ENCODE measurements at places on chromosomes 16 and 17.

DNA sequence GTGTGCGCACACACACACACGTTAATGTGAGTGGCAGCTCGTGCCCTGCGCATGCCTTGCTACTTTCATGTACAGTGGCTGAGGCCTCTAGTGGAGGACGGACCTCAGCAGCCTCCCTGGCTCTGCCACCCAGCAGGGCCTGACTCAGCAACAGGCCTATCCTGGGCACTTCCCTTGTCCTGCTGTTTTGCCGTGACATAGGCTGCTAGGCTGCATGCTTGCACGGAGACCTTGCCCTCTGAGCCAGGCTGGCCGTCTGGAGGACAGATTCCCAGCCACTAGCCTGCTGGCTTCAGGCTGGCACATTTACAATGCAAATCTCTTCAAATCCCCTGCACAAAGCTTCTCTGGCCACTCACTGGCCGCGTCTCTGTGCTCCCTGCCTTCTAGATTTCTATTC lies 9.5 kb downstream of the RNF213 start:
- DNase-seq: no peak

- DNase-seq: peak; percentile 91
Measured at GRCh38 chr16:19810817-19811731, 73.6 kb downstream of the GPRC5B start.

DNA sequence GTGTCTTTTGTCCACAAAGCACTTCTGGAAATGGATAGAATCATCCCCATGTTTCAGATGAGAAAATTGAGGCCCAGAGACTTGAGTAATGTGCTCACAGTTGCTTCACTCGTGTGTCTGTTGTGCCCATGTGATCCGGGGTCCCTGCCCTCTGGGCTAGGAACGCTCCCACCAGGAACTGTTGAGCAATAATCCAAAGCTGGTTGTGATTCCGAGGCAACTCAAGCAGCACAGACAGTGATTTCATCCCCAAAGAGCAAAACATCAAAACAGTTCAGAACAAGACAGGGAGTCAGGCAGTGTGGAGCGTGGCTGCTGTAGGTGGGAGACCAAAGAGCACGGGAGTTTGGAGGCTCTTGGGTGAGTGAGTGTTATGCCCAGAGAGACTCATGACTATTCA lies 205.0 kb upstream of the ASIC2 start:
- no peak for DNase-seq

GRCh38 chr17:60139438-60140285 lies 10.1 kb upstream of the CA4 start:
- DNase-seq: peak; percentile 73

Measured in cardiac fibroblast (primary cell).